ENCODE measurements at places on chromosomes 5 and 9.

DNA sequence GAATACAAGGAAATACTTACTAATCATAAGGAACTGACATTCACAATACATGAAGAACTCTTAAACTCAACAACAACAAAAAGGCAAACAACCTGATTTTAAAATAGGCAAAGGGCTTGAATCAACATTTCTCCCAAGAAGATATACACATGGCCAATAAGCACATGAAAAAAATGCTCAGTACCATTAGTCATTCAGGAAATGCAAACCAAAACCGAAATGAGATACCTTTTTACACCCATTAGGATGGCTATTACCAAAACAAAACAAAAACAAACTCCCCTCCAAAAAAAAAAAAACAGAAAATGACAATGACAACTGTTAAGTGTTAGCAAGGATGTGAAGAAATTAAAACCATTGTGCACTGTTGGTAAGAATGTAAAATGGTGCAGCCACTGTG is 104.1 kb upstream of the ZNF462 start:
- DNase-seq, result no peak

DNA sequence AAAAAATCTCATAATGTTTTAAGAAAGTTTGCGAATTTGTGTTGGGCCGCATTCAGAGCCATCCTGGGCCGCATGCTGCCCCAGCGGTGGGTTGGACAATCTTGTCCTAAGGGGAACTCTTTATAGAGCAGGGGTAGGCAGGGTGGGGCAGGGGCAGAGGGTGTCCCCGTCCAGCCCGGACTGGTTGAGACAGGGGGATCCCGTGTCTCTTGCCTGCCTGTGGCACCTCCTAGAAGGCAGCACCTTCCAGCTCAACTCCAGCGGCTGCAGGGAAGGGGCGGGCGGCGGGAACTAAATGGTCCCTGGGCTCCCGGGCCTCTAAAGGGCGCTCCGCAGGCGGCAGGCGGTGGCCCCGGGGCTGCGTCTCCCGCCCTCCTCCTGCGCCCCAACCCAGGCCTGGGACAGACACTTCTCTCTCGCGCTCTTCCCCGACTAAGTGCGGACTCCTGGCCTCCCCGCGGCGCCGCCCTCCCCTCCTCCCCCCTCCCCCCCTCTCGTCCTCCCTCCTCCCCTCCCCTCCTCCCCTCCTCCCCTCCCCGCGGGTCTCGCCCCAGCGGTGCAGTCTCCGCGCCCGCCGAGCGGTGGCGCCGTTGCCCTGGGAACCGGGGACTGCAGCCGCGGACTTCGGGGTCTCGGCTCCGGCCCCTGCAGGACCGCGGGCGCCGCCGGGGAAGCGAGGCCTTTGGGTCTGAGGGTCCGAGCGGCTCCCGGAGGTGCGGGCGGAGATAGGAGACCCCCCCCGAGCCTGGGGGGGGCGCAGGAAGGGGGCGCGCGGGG is 132.6 kb downstream of the MRPL36 start:
- DNase-seq, result peak; percentile 43

- DNase-seq, result no peak
Observed at GRCh38 chr5:135930029-135930948, 24.5 kb downstream of the LECT2 start.

GRCh38 chr5:151434570-151435237 is 12.7 kb upstream of the SLC36A1 start:
- no peak for DNase-seq

DNA sequence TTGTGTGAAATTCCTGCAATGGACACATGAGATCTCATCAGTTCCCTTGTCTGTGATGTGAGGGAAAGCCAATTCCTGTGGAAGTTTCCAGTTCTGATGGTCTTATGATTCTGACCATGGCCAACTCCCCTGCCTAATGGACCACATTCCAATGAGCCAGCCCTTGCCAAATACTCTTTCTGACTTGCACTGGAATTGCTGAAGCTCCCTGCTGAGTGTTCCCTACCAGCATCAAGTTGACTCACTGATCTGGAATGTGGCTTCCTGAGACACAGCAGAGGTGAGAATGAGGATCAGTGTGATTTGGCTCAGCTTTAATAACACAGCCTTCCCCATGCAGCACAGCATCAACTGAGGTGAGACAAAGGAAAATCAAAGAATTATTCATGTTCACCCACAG is 427.8 kb downstream of the KDM4C start:
- DNase-seq, result no peak

DNA sequence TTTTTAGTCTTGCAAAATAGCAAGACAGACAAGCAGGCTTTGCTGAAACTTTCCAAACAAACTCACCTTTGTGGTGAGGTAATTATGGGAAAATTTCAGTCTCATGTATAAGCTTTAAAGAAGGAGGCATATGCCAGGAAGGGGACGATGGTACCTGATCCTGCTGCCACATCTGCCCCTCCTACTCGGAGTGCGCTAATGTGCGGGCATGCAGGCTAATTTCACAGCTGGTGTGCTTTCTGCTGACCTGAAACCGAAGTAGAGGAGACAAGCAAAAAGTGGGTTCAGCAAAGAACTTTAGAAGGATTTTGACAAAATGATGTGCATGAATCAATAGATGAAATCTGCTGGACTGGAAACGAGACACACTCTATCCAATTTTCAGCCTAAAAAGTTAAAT is 117.1 kb upstream of the IRX4 start:
- DNase-seq, result no peak

DNA sequence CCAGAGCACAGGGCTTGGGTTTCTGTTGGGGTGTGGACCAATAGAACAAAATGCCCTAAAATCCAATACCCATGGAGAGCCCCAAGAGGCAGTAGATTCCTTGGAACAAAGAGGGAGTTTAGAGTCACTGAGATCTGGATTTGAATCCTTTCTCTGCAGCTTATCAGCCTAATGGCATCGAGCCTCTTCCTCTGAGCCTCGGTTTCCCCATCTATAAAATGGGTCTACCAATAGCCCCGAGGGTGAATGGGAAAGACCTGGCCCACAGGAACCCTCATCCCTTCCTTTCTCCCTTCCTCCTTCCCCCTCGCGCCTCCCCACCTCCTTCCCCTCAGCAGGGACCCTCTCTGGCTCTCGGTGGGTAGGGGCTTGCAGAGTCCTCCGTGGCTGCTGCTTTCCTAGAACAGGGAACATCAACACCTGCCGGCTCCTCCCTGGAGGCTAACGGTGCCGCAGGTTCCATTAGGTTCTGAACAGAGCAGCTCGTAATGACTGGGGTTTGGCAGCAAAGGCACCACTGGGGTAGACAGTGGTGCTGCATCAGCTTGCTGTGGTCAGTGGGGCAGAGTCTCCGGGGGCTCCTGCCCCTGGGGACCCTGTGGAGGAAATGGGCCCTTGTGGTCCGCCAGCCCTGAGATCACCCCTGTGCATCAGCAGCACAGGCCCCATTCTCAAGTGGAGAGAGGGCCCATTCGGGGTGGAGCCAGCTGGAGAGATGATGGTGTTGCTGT is 40.3 kb downstream of the NEK6 start:
- no peak for DNase-seq

GRCh38 chr9:86287013-86287412 is 4.7 kb upstream of the ISCA1 start:
- DNase-seq, result no peak

GRCh38 chr5:159073026-159073425 is 26.7 kb downstream of the EBF1 start:
- DNase-seq, result no peak

- DNase-seq, result no peak
Observed at GRCh38 chr5:9239071-9239470, 306.8 kb downstream of the SEMA5A start.

DNA sequence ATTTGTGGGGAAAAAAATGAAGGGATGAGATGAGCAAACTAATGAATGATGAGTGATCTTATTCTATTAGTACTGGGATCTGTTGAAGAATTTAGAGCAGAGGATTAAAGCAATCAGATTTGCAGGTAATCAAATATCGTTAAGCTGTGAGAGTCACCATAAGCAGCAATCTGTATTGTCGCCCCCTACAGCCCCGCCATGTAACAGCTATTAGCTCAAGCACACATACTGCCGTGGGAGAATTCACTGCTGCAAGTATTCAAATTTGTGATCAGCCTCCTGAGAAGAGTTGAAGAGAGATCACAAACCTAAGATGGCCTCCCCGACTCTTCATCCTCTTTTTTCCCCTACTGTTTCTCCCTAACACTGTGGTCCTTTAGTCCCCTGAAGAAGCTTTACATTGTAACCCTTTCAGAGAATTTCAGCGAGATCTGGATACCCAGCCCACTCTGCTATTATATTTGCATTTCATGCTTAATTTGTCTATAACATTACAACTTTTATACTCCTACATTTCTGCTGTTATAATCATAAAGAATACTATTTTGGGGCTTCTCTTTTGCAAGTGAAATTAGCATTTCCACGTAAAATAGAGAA is 28.5 kb upstream of the PHF24 start:
- DNase-seq, result peak; percentile 19
